Lung (tissue), 17 donors: ENCODE measurements at places on chromosomes 7 and 10. TPM values are rescaled to one million over a fixed set of nuclear protein-coding genes. Genes with fewer than 3 reads are reported as not detected.

- H3K4me3 ChIP-seq = no peak overlapping the region
- peaks cover 11% of the 10 kb centered on the region for H3K27me3 ChIP-seq
- DNase-seq = no peak
- no peak overlapping the region for H3K27ac ChIP-seq
- no peaks in the 10 kb centered on the region for H3K4me1 ChIP-seq
- no peaks in the 10 kb centered on the region for H3K36me3 ChIP-seq
These were observed 34.1 kb upstream of the NKX6-2 start for GRCh38 chr10:132820056-132820455.

- DNase-seq = no peak
- no peaks in the 10 kb centered on the region for H3K27me3 ChIP-seq
- no peak overlapping the region for H3K4me3 ChIP-seq
These were observed 143.5 kb upstream of the UNC5B start for GRCh38 chr10:71068861-71069271.

The CCDC3 gene
- total RNA-seq = 10.2 TPM

The PCDH15 gene
- 1.6 TPM for total RNA-seq

The STRIP2 gene
- total RNA-seq = 2.0 TPM

DNA sequence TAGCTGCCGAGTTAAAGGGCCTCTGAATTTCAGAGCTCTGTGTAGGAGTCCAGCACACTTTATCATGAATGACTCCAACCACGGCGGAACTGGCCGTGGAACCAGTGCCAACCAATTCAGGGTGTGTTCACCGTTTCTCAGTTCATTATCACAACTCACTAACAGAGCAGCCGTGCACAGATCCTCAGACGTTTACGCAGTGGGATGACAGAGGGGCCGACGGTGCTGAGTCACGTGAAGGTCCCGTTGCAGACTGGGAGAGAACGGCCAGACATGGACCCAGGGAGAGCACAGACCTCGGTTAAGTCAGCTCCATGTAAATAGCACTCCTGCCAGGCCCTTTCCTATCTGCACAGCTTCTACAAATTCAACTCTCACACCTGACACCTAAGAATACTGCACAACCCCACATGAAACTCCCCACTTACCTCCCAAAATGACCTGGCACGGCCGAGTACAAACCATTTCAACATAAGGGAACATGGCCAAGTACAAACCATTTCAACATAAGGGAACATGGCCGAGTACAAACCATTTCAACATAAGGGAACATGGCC, 95.5 kb downstream of the DIP2C start:
- no peaks in the 10 kb centered on the region for H3K27me3 ChIP-seq
- DNase-seq = no peak
- H3K4me3 ChIP-seq = no peak overlapping the region

DNA sequence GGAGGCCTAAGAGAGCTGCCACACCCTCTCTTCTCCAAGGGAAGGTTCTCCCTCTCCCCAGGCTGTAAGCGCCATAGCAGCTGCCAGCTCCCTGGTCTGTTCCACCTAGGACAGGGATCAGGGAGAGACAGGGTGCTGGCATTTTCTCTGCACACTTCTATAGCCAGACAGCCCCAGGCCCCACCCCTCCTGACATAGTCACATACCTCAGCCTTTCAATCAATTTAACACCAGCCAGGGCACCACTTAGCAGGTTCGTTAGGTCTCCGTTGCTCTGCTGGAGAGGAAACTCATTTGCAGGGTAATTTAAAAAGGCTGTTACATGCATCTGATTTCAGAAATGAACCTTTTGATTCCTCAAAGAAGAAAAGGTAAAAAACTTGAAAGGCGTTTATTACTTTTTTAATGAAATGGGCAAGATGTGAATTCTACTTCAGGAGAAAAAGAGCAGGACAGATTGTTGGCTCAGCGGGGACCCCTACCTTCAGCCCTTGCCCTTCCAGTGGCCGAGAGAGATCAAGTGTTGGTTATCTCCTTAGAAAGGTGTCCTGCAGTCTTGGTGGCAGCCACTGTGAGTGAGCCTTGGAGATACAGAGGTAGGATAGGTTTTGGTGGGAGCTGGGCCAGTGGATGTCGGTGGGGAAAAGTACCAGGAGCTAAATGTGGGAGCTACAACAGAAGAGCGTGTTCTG, 180.5 kb upstream of the GALNT17 start:
- H3K4me3 ChIP-seq = no peak overlapping the region
- H3K27me3 ChIP-seq = no peaks in the 10 kb centered on the region
- H3K4me1 ChIP-seq = no peaks in the 10 kb centered on the region

GRCh38 chr10:14040787-14041631, 289.7 kb downstream of the FRMD4A start:
- no peak for DNase-seq
- H3K4me1 ChIP-seq = peaks cover 14% of the 10 kb centered on the region
- H3K27me3 ChIP-seq = no peaks in the 10 kb centered on the region
- H3K36me3 ChIP-seq = no peaks in the 10 kb centered on the region

- no peaks in the 10 kb centered on the region for H3K4me1 ChIP-seq
- DNase-seq = no peak
- H3K4me3 ChIP-seq = no peak overlapping the region
These were observed 215.6 kb downstream of the TAX1BP1 start for GRCh38 chr7:27955596-27955995.

- no peaks in the 10 kb centered on the region for H3K4me1 ChIP-seq
- H3K36me3 ChIP-seq = no peaks in the 10 kb centered on the region
- peak; percentile 92 for DNase-seq
- H3K27ac ChIP-seq = no peak overlapping the region
- no peak overlapping the region for H3K4me3 ChIP-seq
- H3K27me3 ChIP-seq = no peaks in the 10 kb centered on the region
These were observed 74.3 kb upstream of the GNAI1 start for GRCh38 chr7:80060218-80060806.

The ZNF488 gene
- 0.64 TPM for total RNA-seq

GRCh38 chr7:103011650-103012049, 62.9 kb downstream of the FBXL13 start:
- no peaks in the 10 kb centered on the region for H3K36me3 ChIP-seq
- no peak overlapping the region for H3K27ac ChIP-seq
- no peak overlapping the region for H3K4me3 ChIP-seq
- H3K27me3 ChIP-seq = no peaks in the 10 kb centered on the region

DNA sequence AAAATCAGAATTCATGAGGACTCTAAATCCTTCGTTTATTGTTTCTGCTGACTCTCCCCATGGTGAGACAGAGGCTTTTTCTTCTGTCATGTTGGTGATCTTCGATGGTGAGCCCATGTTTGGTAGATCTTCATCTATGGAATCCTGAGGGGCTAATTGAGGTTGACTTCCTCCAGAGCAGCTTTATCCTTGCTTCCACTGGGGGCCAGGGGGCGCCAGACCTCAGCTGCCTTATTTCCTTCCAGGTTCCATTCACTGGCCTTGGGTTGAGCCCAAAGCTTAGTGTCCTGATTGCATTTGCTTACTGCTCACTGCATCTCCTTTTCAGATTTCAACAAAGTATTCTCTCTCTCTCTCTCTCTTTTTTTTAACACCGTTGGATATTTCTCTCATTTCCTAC, 80.7 kb downstream of the GCC1 start:
- no peak overlapping the region for H3K4me3 ChIP-seq
- H3K27ac ChIP-seq = no peak overlapping the region
- H3K27me3 ChIP-seq = no peaks in the 10 kb centered on the region
- DNase-seq = peak; percentile 3

DNA sequence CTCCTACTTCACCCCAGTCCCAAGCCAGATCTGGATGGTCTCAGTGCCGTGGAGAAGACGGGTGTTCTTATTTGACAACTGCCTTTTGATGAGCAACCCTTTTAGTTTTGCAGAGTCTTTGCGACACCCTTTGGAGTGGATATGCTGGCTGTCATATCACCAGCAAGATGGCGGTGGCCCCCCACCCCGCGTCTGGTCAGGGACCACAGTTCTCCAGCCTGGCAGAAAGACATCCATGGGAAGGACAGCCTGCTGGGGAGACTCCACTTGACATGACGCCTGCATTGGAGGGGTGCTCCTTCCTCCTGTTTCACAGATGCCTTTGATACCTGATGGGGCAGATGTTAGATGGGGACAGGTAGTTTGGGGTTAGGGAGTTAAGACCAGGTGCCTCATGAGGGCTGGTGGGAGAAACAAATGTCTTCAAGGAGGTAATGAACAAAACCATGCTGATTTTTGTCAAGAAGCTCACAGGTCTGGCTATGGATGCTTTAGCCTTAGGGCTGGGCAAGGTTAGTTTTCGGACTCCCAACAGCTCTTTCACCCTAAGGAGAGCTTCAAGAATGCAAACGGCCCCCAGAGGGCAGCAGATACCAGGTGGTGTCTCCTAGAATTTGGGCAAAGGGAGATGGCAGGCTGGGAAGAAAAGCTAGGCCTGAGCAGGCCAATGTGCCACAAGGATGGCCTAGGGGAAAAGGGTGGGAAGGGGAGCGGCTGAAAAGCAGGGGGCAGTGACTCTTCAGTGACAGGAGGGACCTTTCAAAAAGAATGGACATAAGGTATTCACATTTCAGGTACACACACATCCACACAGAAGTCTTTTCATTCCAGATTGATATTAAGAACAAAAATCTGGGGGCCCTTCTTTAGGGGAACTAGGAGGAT, 95.2 kb downstream of the CLEC2L start:
- no peaks in the 10 kb centered on the region for H3K27me3 ChIP-seq
- H3K4me1 ChIP-seq = no peaks in the 10 kb centered on the region
- no peak overlapping the region for H3K27ac ChIP-seq
- H3K36me3 ChIP-seq = peaks cover 49% of the 10 kb centered on the region
- no peak overlapping the region for H3K4me3 ChIP-seq

- peaks cover 7% of the 10 kb centered on the region for H3K36me3 ChIP-seq
- no peak for DNase-seq
- no peak overlapping the region for H3K4me3 ChIP-seq
These were observed 10.7 kb upstream of the IDI2 start for GRCh38 chr10:1036341-1036791.

- H3K4me3 ChIP-seq = no peak overlapping the region
- DNase-seq = no peak
- no peaks in the 10 kb centered on the region for H3K4me1 ChIP-seq
- H3K36me3 ChIP-seq = no peaks in the 10 kb centered on the region
These were observed 81.9 kb downstream of the CHST15 start for GRCh38 chr10:124011464-124011863.

- H3K4me3 ChIP-seq = no peak overlapping the region
- no peak for DNase-seq
- no peak overlapping the region for H3K27ac ChIP-seq
- H3K36me3 ChIP-seq = no peaks in the 10 kb centered on the region
These were observed 92.2 kb upstream of the LRRC4 start for GRCh38 chr7:128123291-128124037.

GRCh38 chr7:134886353-134887057, 99.8 kb upstream of the AGBL3 start:
- peak overlapping the region; percentile 37 for H3K27ac ChIP-seq
- no peaks in the 10 kb centered on the region for H3K27me3 ChIP-seq
- no peak overlapping the region for H3K4me3 ChIP-seq
- DNase-seq = peak; percentile 53
- H3K36me3 ChIP-seq = no peaks in the 10 kb centered on the region

GRCh38 chr7:32893207-32893524, 1.6 kb upstream of the KBTBD2 start:
- H3K4me3 ChIP-seq = no peak overlapping the region
- H3K27me3 ChIP-seq = no peaks in the 10 kb centered on the region
- H3K36me3 ChIP-seq = no peaks in the 10 kb centered on the region
- peaks cover 7% of the 10 kb centered on the region for H3K4me1 ChIP-seq
- DNase-seq = no peak

- no peak overlapping the region for H3K4me3 ChIP-seq
- no peaks in the 10 kb centered on the region for H3K4me1 ChIP-seq
- no peak for DNase-seq
- H3K27me3 ChIP-seq = no peaks in the 10 kb centered on the region
These were observed 46.7 kb upstream of the ZMIZ1 start for GRCh38 chr10:79021948-79022499.

DNA sequence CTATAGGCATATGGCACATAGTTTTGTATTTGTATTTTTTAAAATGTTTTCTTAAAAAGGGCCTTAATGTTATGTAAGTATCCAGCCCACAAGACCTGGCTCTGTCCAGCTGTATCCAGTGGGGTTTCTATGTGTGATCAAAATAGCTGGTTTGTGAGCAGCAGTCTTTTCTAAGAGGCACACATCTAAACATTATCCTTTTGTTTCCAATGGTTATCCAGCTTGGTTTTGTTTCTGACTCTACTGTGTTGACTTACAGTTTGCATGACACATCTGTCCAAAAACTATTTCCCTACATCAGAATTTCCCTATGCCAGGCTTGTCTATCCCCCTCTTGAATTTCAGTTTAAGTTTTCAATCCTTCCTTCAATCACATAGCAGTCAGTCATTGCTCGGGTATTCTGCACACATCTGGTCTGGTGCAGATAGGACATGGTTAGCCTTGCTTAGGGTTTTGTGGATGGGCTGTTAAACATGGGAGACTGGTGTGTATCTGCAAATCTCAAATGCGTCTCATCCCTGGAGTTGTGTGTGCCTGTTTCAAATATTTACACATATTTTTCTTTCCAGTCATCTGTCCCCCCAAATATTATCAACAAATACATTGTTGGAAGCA, 104.2 kb downstream of the SAMD9 start:
- H3K4me1 ChIP-seq = peaks cover 11% of the 10 kb centered on the region
- no peaks in the 10 kb centered on the region for H3K36me3 ChIP-seq
- DNase-seq = no peak
- no peak overlapping the region for H3K4me3 ChIP-seq
- H3K27me3 ChIP-seq = no peaks in the 10 kb centered on the region
- H3K27ac ChIP-seq = no peak overlapping the region

- H3K4me1 ChIP-seq = peaks cover 5% of the 10 kb centered on the region
- H3K27ac ChIP-seq = no peak overlapping the region
- H3K4me3 ChIP-seq = no peak overlapping the region
- H3K36me3 ChIP-seq = no peaks in the 10 kb centered on the region
- no peaks in the 10 kb centered on the region for H3K27me3 ChIP-seq
These were observed 26.7 kb downstream of the GLI3 start for GRCh38 chr7:42210333-42210732.

- H3K27me3 ChIP-seq = no peaks in the 10 kb centered on the region
- H3K27ac ChIP-seq = no peak overlapping the region
- no peaks in the 10 kb centered on the region for H3K36me3 ChIP-seq
- no peak overlapping the region for H3K4me3 ChIP-seq
These were observed 430.4 kb downstream of the NEBL start for GRCh38 chr10:20466731-20467130.

GRCh38 chr10:60270426-60270825, 119.2 kb downstream of the ANK3 start:
- no peak for DNase-seq
- H3K27ac ChIP-seq = no peak overlapping the region
- no peak overlapping the region for H3K4me3 ChIP-seq
- no peaks in the 10 kb centered on the region for H3K36me3 ChIP-seq
- no peaks in the 10 kb centered on the region for H3K4me1 ChIP-seq

The HOGA1 gene
- total RNA-seq = 0.63 TPM

DNA sequence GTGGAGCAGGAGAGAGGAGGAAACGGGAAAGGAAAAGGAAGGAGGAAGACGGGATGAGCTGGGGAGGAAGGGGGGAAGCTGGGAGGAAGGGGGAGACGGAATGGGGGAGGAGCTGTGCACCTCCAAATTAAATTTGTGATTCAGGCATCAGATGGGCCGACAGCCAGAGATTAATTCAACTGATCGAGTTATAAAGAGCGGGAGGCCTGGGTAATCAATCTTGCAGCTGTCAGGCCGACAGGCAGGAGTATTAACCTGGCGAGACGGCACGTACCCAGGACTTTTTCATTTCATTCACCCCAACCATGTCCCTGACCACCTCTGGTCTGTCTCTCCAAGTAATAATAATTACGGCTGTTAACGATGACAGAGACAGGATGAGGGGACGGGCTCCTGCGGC, 26.2 kb downstream of the KAZALD1 start:
- peaks cover 5% of the 10 kb centered on the region for H3K4me1 ChIP-seq
- H3K27ac ChIP-seq = no peak overlapping the region
- H3K36me3 ChIP-seq = no peaks in the 10 kb centered on the region
- peaks cover 3% of the 10 kb centered on the region for H3K27me3 ChIP-seq
- H3K4me3 ChIP-seq = no peak overlapping the region

The MMP21 gene
- 0.46 TPM for total RNA-seq

GRCh38 chr10:42969909-42970308, 107.0 kb upstream of the RET start:
- H3K27ac ChIP-seq = no peak overlapping the region
- no peaks in the 10 kb centered on the region for H3K4me1 ChIP-seq
- no peak overlapping the region for H3K4me3 ChIP-seq
- H3K27me3 ChIP-seq = no peaks in the 10 kb centered on the region
